ENCODE measurements at places on chromosomes 11 and 22. TPM values are rescaled to one million over a fixed set of nuclear protein-coding genes. Genes with fewer than 3 reads are reported as not detected.

The ANGPTL5 gene
- total RNA-seq = not detected

The ELMOD1 gene
- 0.12 TPM for total RNA-seq

The AMPD3 gene
- 25.5 TPM for total RNA-seq

The APOBEC3A gene
- total RNA-seq = 0.17 TPM

The CARD18 gene
- not detected for total RNA-seq

The GGTLC3 gene
- total RNA-seq = not detected

DNA sequence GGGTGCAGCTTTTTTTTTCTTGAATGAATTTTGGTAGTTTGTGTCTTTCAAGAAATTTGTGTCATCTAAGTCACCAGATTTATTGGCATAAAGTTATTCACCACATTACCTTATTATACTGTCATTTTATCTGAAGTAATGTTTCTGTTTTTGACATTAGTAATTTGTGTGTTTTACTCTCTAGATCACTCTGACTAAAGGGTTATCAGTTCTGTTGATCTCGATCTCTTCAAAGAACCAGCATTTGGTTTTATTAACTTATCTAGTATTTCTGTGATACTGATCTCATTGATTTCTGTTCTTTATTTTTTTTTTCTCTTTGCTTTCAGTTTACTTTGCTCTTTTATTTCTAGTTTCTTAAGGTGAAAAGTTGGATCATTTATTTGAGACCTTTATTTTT is 55.5 kb downstream of the PDHX start:
- H3K4me1 ChIP-seq = no peaks in the 10 kb centered on the region
- no peak overlapping the region for H3K27ac ChIP-seq
- H3K27me3 ChIP-seq = no peaks in the 10 kb centered on the region

GRCh38 chr11:44380009-44380313 is 70.0 kb upstream of the ALX4 start:
- no peaks in the 10 kb centered on the region for H3K36me3 ChIP-seq
- no peak overlapping the region for H3K27ac ChIP-seq

- H3K27ac ChIP-seq = no peak overlapping the region
- H3K4me1 ChIP-seq = no peaks in the 10 kb centered on the region
- H3K36me3 ChIP-seq = no peaks in the 10 kb centered on the region
- H3K27me3 ChIP-seq = peaks cover 13% of the 10 kb centered on the region
- no peak overlapping the region for H3K4me3 ChIP-seq
These were observed 38.3 kb downstream of the WT1 start for GRCh38 chr11:32396991-32397390.

DNA sequence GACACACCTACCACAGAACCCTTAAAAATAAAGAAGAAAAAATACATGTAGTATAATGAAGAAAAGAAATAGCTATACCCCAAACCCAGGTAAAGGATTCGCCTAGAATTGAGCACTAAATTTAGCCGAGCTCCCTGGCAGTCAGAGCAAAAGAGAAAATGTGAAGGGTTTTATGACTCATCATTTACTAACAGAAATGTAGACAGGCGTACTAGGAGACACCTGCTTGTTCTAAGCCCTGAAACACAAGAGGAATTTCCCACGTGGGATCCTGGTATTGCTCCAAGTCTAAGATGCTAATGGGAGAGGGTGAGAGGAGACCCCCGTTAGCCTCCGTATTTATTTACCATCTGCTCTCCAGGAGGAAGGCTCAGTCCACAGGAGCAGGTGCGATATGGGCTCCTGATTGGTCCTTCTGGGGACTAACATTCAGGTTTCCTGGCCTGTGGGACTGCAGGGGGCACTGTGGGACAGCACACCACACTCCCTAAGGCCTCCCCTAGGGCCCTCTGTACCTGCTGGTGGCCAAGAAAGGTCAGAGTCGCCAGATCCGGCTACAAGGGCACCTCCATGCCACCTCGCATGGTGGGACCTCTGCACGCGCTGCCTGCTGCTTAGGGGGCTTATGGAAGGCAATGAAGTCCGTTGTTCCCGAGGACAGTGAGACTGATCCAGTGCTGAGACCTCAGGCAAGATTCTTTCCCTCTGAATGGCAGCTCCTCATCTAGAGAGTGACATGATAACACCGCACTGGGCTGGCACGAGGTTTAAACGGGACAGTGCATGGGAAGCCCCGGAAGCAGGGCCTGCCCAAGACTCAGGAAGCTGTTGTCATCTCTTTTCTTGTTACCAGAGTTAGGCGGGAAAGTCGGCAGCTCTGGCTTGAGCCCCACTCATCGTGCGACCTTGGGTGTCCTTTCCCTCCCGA is 25.8 kb downstream of the KCNC1 start:
- peaks cover 2% of the 10 kb centered on the region for H3K27me3 ChIP-seq
- no peak overlapping the region for H3K27ac ChIP-seq
- no peaks in the 10 kb centered on the region for H3K4me1 ChIP-seq

DNA sequence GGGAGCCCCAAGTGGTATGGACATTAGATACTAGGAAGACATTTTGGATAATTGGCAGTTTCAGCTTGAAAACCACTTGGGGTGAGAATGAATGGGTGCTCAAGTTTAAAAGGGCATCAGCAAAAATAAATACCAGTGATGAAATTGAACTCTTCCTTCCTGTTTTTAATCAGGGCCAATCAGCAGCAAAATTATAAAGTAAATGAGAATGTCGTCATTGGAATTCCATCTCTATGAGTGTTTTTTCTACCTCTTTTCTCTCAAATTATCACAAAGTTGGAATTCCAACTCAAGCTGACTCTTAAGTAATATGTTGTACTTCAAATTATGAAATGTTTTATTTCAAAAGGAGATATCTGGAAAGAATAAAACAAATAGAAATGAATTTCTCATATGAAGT is 730.6 kb downstream of the METTL15 start:
- no peak overlapping the region for H3K27ac ChIP-seq
- no peak overlapping the region for H3K4me3 ChIP-seq
- H3K36me3 ChIP-seq = no peaks in the 10 kb centered on the region

DNA sequence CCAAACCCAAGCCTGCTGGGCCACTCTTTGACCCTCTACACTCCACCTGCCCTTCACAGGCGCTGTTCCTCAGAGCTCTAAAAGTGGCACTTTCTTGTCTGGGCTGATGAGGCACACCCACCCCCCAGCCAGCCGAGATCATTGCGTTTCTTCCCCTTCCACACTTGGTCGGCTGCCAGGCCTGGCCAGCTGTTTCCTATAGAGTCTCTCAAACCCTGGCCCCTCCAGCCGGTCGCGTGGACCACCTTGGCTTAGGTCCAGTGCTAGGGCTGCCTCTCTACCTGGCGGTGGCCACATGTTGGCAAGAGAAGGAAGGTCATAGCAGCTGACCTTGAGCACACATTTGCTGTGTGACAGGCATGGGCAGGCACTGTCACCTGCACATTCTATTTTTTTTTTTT is 60.6 kb downstream of the PPP6R2 start:
- peaks cover 10% of the 10 kb centered on the region for H3K4me1 ChIP-seq
- H3K36me3 ChIP-seq = peaks cover 11% of the 10 kb centered on the region
- no peak overlapping the region for H3K27ac ChIP-seq

GRCh38 chr11:78400702-78401101 is 16.9 kb downstream of the GAB2 start:
- H3K4me3 ChIP-seq = no peak overlapping the region
- H3K36me3 ChIP-seq = no peaks in the 10 kb centered on the region
- no peak for DNase-seq

DNA sequence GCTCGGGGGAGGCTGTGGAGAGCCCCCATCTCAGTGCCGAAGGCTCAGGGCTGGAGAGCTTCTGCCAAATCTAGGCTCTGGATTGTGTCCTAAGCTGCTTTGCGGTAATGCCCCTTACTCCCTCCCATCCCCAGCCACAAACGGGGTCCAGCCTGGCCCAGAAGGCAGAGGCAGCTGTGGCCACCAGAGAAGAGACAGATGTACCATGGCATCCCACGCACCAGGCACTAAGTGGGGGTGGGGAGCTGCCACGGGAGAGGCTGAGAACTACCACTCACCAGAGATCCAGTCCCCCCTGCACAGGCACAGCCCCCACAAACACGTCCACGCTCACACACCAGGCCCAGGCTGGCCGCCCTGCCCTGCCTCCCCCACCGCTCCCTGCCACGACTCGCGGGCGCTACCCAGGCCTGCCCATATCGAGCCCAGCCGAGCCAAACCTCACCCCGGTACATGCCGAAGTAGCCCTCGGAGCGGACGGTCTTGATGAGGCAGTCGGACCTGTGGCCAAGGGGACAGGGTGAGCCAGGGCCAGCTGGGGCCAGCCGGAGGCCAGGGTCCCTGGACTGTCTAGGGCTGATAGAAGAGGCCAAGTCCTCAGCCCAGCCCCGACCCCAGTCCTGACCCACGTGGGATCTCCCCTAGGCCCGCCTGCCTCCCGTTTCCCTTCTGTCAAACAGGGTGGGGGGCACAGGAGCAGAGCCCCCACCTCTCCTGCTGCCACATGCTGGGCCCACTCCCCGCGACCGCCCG is 3.9 kb downstream of the SLC25A22 start:
- no peak overlapping the region for H3K27ac ChIP-seq
- DNase-seq = no peak
- peaks cover 15% of the 10 kb centered on the region for H3K36me3 ChIP-seq
- no peaks in the 10 kb centered on the region for H3K27me3 ChIP-seq
- peaks cover 15% of the 10 kb centered on the region for H3K4me1 ChIP-seq

DNA sequence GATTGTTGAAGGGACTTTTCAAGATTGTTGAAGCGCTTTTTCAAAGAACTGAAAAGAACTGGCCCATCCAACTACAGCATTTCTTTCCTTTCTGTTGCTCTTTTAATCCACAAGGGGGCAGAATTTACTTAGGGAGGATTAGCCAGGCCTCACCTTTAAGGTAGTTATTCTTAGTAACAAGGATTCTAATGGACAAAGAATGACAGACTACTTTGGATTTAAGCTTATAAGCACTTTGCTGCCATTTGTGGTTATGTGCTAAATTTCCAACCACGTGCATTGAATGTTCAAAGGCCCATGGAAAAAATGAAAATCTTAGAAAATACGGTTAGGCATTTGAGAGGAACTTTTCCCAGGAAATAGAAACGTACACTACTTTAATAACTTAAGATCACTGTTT is 49.5 kb upstream of the HSPA8 start:
- H3K4me1 ChIP-seq = peaks cover 4% of the 10 kb centered on the region
- H3K36me3 ChIP-seq = no peaks in the 10 kb centered on the region
- no peak overlapping the region for H3K27ac ChIP-seq
- no peak overlapping the region for H3K4me3 ChIP-seq

DNA sequence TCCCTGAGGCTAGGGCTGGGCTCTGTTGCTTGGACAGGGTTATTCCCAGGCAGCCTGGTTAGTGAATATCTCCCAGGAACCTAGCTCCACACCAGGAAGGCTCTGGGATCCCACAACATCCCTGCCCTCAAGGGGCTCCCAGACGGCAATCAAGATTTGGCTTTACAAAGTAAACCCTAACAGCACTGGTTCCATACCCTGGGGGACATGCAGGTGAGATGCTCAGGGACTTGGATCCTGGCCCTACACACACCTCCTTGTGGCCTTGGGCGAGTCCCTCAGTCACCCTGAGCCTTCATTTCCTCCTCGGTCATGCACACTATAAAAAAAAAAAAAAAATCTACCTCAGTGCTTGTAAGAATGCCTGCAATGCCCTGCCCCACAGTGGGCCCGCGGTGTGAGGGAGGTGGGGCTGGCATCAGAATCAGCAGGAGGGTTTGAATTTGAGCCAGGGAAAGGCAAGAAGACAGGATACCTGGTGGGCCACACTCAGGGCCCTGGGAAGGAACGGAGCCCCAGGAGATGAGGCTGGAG is 86.3 kb downstream of the MORC2 start:
- no peak for DNase-seq
- H3K4me3 ChIP-seq = no peak overlapping the region
- H3K4me1 ChIP-seq = no peaks in the 10 kb centered on the region
- H3K27me3 ChIP-seq = no peaks in the 10 kb centered on the region

GRCh38 chr22:32562916-32563315 is 88.3 kb downstream of the FBXO7 start:
- no peak for DNase-seq
- H3K4me1 ChIP-seq = no peaks in the 10 kb centered on the region
- H3K27me3 ChIP-seq = peaks cover 8% of the 10 kb centered on the region
- H3K36me3 ChIP-seq = no peaks in the 10 kb centered on the region
- no peak overlapping the region for H3K4me3 ChIP-seq

DNA sequence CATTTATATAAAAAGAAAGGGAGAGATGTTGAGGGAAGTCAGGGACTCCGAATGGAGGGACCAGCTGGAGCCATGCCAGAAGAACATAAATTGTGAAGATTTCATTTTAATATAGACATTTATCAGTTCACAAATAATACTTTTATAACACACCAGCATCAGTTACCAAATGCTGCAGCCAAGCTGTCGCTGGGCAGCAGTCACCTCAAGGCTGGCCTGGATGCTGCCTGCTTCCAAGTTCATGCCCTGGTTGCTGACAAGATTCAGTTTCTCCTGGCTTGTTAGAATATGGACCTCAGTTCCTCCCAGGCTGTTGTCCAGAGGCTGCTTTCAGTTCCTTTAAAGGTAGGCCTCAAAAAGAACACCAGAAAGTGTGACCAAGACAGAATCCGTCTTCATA is 30.8 kb upstream of the ALDH3B2 start:
- H3K36me3 ChIP-seq = no peaks in the 10 kb centered on the region
- no peaks in the 10 kb centered on the region for H3K4me1 ChIP-seq
- H3K4me3 ChIP-seq = no peak overlapping the region
- peaks cover 13% of the 10 kb centered on the region for H3K27me3 ChIP-seq
- H3K27ac ChIP-seq = no peak overlapping the region

DNA sequence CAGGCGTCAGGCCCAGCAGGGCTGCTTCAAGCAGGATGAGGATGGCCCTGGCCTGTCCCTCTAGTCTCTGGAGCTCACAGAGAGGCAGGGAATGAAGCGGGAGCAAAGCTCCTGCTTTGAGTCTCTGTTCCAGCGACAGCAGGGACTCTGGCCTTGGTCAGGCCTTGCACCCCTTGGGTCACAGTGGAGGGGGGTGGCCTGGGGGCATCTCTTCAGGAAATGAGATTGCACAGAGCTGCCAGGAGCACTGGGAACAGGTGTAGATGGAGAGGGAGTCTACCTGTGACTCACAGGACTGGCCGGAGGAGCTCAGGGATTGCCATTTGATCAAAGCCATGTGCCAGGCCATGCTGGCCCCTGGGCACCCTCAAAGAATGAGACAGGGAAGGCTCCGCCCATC is 1.6 kb downstream of the ANO1 start:
- no peaks in the 10 kb centered on the region for H3K4me1 ChIP-seq
- no peak overlapping the region for H3K27ac ChIP-seq
- H3K36me3 ChIP-seq = no peaks in the 10 kb centered on the region
- no peak overlapping the region for H3K4me3 ChIP-seq

GRCh38 chr22:49010901-49011300 is 816.8 kb downstream of the BRD1 start:
- no peaks in the 10 kb centered on the region for H3K36me3 ChIP-seq
- H3K27ac ChIP-seq = no peak overlapping the region
- peaks cover 1% of the 10 kb centered on the region for H3K27me3 ChIP-seq
- H3K4me3 ChIP-seq = no peak overlapping the region
- H3K4me1 ChIP-seq = no peaks in the 10 kb centered on the region

DNA sequence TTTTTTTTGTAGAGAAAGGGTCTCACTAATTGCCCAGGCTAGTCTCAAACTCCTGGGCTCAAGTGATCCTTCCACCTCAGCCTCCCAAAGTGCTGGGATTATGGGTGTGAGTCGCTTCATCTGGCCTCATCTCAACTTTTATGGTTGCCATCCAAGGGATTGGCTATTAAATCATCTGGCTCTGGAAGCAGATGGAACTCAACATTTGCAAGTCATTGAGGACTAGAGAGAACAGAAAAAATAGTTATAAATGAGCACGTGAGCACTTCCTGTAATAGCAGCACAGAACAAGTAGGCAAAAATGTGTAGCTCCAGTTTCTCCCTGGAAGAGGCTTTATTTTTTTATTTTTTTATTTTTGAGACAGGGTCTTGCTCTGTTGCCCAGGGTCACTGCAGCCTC is 22.3 kb upstream of the PATL1 start:
- DNase-seq = no peak
- H3K27ac ChIP-seq = no peak overlapping the region
- no peak overlapping the region for H3K4me3 ChIP-seq
- H3K4me1 ChIP-seq = no peaks in the 10 kb centered on the region
- peaks cover 7% of the 10 kb centered on the region for H3K27me3 ChIP-seq

Measured in activated CD4-positive, alpha-beta memory T cell treated with anti-CD3 and anti-CD28 coated beads for 36 hours (primary cell).